ENCODE measurements at places on chromosomes 5 and 9. TPM values are rescaled to one million over a fixed set of nuclear protein-coding genes. Genes with fewer than 3 reads are reported as not detected.

Gene SHOC1
- total RNA-seq, result not detected

Gene DMRTA1
- total RNA-seq, result 1.5 TPM

Gene EHMT1
- total RNA-seq, result 49.0 TPM

Gene ALDOB
- 0.12 TPM for total RNA-seq

Gene CD72
- 0.87 TPM for total RNA-seq

Gene PCDHA10
- total RNA-seq, result 0.33 TPM

Gene RNF183
- total RNA-seq, result 0.37 TPM

Gene FAM200C
- 6.0 TPM for total RNA-seq

Gene PCDHB5
- 0.50 TPM for total RNA-seq

Gene SLC36A3
- total RNA-seq, result not detected

Gene SV2C
- total RNA-seq, result not detected

Gene GCNT4
- total RNA-seq, result 1.4 TPM

Gene OMD
- total RNA-seq, result not detected

Gene TAF1L
- under 0.01 TPM for total RNA-seq

Gene KCNIP1
- not detected for total RNA-seq

Gene IL3
- not detected for total RNA-seq

Gene PCSK1
- 0.89 TPM for total RNA-seq

Gene FAT2
- under 0.01 TPM for total RNA-seq

Gene FOXD4
- not detected for total RNA-seq

Gene PCDHGA11
- 11.7 TPM for total RNA-seq

Gene FIBCD1
- 1.4 TPM for total RNA-seq

Gene CTXN3
- total RNA-seq, result not detected

Gene CYLC2
- not detected for total RNA-seq

Gene GGTA1
- total RNA-seq, result not detected

Gene DIPK1B
- total RNA-seq, result 1.1 TPM

Gene DMRT3
- total RNA-seq, result not detected

Gene TRPM6
- under 0.01 TPM for total RNA-seq

Gene RGMB
- total RNA-seq, result 71.2 TPM

Measured in uterine smooth muscle cell (primary cell).